ENCODE measurements at places on chromosomes 1 and 21. TPM values are rescaled to one million over a fixed set of nuclear protein-coding genes. Genes with fewer than 3 reads are reported as not detected.

GRCh38 chr1:244304156-244304555 is 147.6 kb downstream of the ADSS2 start:
- DNase-seq: no peak

DNA sequence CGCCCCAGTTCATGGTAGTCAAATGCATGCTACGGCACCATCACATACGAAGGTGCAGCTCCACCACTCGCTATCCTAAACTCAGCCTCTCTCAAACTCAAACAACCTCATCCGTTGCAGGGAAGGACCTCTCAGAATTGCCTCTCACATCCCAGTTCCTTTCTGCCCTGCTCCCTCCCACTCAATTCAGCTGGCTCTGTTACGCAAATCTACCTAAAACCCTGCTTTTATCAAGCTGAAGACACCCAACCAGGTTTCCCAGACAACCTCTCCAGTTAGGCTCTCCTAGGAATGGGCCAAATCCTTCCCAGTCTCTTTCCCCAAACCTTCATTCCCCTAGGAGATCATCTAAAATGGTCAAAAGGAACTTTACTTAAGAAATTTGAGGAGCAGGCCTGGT is 62.9 kb downstream of the CLSTN1 start:
- no peak for DNase-seq

GRCh38 chr1:229365569-229365968 is 22.7 kb upstream of the CCSAP start:
- DNase-seq: no peak

- no peak for DNase-seq
Observed at GRCh38 chr1:205939690-205940330, 3.4 kb downstream of the SLC26A9 start.

GRCh38 chr1:38898653-38899230 is 17.4 kb upstream of the GJA9 start:
- DNase-seq: no peak

- DNase-seq: no peak
Observed at GRCh38 chr1:177077734-177078499, 86.6 kb downstream of the ASTN1 start.

The ALX3 gene
- not detected for total RNA-seq

The OR2T6 gene
- total RNA-seq: not detected

The CCDC30 gene
- 0.97 TPM for total RNA-seq

The CCDC27 gene
- not detected for total RNA-seq

Measured in fibroblast of villous mesenchyme (primary cell).